Fibroblast of pulmonary artery (primary cell): ENCODE measurements at places on chromosomes 16 and 17.

DNA sequence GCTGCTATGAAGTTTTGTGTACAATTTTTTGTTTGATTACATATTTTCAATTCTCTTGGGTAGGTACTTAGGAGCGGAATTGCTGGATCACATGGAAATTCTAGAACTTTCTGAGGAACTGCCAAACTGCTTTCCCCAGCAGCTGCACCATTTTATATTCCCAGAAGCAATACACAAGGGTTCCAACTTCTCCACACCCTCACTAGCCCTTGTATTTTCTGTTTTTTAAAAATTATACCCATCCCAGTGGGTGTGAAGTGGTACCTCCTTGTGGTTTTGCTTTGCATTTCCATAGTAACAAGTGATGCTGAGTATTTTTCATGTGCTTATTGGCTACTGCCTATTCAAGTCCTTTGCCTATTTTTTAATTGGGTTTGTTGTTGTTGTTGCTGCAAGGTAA lies 20.9 kb downstream of the NACA2 start:
- peak; percentile 16 for DNase-seq

- DNase-seq = peak; percentile 38
These were observed 455.9 kb upstream of the HSBP1 start for GRCh38 chr16:83351846-83352245.

DNA sequence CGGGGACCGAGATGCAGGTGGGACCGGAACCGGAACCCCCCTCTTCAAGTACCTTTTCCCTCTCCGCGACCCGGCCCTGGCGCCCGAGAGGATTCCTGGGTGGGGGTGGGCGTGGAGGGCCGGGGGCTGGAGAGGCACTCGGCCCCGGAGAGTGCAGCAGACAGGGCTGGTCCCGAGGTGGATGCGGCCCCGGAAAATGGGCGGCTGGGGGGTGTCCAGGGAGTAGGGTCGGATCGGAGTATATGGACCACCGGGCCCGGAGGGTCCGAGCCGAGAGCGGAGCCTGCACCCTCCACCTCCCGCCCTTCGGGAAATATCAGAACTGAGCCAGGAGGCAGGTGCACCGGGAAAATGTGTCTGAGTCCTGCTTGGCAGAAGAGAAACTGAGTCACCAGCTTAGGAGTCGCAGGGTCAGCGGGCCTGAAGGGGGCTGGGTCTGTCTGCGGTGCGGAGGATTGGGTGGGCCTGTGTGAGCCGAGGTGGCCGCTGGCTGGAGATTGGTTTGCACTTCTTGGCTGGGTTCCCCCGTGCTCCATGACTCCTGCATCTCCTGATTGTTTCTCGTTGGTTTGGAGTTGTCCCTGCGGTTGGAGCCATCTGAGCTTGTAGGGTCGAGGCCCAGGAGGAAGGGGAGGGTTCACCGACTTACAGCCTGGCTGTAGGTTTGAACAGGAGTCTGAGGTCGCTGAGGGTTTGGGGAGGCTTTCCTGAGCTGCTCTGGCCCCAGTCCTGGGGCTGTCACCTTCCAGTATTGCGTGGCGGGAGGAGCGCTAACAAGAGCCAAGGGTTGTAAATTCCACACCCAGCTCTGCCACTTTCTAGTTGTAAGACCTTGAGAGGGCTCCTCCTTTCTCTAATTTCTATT lies 518 bp downstream of the SH2B1 start:
- peak; percentile 50 for DNase-seq

- DNase-seq = peak; percentile 86
These were observed 2.3 kb downstream of the LRRC3C start for GRCh38 chr17:39929646-39930407.
